Nephron progenitor cell (in vitro differentiated cells): ENCODE measurements at places on chromosomes 4 and X.

DNA sequence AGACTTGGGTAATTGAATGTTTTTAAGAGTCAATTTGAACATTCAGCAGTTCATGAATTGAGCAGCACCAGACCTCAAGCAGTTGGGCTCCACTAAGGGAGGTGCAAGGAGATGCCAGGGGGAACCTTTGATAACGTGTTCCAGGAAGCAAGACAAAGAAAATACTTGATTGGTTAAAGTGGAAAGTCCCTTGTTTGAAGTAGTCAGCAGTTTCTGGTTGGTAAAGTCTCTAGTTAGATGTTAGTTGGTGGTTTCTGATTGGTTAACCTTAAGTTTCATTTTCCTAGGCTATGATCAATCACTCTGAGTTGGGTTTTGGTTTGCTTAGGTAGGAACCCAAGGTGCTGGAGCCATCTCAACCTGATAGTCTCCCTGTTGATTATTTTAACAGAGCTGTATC, 4.0 kb downstream of the HERC6 start:
- no peak for DNase-seq

DNA sequence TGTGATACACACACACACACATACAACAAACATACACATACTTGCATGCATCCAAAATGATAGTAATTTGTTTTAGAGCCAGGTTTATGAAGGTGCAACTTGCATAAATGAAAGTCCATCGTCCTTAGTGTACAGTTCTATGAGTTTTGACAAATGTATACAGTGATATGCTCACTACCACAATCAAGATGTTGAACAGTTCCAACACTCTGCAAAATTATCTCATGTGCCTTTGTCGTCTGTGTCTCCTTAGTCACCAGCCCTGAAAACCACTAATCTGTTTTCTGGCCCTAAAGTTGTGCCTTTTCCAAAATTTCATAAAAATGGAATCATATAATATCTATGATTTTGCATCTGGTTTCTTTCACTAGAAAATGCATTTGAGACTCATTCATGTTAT, 67.8 kb upstream of the ANXA3 start:
- DNase-seq: no peak

DNA sequence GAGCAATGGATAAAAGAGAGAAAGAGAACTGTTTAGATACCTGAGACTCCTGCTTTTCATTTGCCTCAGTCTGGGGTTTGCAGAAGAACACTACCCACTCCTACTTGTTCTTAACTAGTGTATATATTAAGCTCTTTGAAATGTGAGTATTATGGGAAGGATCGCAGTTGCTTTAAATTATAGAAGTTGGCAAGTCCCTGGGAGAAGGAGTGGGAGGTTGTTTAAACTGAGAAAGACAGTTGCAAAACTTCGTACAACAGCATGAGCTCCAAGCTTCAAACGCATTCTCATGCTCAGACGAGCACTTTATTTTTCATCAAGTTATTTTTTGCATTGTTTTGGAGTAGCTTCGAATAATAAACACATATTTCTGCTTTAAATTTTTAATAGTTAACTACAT, 88.1 kb upstream of the C1QTNF7 start:
- no peak for DNase-seq

- DNase-seq: no peak
Measured at GRCh38 chr4:147981305-147981704, 249.4 kb downstream of the ARHGAP10 start.

DNA sequence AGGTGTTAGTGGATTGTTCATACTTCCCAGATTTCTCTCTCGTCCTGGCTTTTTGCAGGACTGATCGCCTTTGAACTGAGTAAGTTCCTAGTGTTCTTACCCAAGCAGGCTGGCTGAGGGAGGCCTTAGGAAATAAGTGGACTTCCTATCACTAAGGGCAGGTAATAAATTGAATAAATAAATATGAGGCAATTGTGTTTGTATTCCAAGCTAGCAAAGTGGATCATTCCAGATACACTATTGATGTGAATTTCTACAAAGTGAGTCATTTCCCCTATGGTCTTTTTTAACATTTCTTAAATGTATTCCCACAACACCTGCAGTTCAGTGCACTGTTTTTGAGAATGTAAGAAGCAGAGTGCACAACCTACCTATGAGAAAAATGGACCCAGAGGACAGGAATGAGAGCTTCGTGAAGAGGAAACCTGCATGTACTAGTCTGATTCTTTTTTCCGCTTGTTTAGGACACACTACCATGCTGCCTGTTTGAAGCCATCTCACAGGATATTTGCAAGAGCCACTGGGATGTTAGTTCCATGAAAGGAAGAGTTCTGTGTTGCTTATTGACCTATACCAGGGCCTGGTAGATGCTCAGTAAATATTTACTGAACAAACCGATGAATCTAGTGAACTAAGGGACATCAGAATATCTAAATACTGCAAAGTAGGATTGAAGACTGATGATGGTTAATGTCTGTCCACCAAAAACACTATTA, 29.0 kb upstream of the SMAD1 start:
- DNase-seq: no peak
